ENCODE measurements at places on chromosomes 16 and 17.

DNA sequence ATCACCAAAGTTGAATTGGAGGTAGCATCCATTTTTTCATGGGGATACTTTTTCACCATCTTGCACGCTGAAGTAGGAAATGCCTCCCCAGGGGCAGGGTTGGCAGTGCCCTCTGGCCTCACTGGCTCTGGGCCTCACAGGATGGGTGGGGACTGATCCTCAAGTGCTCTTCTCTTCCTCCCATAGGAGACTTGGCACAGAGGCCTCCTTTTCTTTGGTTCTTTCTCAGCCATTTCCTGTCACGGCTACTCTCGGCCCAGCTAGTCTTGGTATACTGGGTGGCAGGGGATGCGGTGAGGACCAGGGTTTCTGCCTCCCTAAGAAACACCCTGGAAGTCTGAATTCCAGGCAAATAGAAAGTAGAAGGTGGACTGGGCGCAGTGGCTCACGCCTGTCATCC lies 58.2 kb downstream of the PECAM1 start:
- no peak for DNase-seq

DNA sequence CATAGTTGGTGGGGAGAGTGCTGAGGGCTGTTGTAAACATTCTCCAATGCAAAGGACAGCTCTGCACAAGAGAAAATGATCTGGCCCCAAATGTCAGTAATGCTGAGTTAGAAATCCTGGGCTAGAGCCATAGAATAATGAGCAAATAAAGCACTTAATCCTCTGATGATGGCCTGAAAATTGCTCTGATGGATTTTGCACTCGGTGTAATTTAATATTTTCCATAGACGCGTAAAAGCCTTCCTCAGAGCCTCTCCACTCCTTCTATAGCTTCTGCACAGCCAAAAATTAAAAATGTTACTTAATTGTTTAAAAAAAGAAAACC lies 23.7 kb downstream of the FAM20A start:
- DNase-seq: no peak

DNA sequence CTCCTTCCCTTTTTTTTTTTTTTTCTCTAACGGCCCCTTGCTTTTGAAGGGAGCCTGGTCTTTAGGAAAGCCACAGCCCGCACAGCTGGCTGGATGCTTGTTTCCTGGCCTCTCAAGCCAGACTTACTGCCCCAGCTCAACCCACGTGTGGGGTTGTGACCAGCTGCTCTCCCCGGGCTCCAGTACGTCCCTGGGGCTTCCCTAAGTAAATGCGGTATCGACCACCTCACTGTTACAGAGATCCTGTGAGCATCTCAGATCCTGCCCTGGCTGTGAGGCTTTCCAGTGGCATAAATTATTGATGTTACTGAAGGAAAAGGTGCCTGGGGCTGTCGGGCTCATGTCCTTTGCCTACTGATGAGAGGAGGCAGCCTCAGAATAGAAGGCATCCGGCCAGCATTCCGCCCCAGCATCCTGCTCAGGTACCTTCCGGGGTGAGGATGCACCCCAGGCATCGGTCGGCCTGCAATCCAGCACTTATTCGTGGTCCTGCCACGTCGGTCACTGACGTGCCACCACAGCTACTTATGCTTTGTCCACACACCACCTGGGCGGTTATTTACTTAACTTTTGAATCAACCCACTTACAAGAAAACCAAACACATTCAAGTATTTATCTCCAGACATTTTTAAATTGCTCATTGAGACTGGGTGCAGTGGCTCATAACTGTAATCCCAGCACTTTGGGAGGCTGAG lies 9.6 kb downstream of the GPRC5B start:
- DNase-seq: no peak

- DNase-seq: no peak
Observed at GRCh38 chr16:12293017-12293618, 316.6 kb downstream of the SNX29 start.

- DNase-seq: no peak
Observed at GRCh38 chr16:80366023-80366422, 174.8 kb upstream of the DYNLRB2 start.

GRCh38 chr16:2033057-2033908 lies 6.6 kb downstream of the NHERF2 start:
- DNase-seq: no peak

- DNase-seq: peak; percentile 30
Observed at GRCh38 chr17:18961634-18962493, 9.9 kb downstream of the SLC5A10 start.

DNA sequence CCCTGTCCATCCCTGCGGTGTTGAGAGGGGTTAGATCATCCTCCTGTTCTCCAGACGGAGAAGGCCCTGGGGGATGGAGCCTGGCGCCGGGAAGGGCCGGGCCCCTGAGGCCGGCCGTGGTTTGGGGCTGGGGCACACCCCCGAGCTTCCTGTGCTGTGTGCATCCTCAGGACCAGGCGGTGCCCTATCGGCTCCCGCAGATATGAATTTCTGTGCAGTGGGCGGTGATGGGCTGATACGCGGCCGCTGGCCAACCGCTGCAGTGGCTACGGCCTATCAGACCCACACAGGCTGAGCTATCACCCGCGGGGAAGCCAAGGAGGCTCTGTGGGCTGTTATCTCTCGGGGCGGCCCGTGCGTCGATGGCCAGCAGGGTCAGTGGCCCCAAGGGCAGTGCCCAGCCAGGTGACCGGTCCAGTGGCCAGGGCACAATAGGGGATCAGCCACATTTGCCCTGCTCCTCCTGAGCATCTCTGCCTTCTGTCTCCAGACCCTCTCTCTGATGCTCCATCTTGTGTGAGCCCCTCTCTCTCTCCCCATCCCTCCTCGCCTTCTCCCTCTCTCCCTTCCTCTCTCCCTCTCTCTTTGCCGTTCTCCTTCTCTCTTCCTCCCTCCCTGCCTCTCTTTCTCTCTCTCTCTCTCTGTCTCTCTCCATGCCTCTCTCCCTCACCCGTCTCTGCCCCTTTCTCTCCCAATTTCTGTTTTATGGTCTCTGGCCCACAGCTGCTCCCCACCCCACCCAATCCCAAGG lies 38.7 kb downstream of the ZFPM1 start:
- no peak for DNase-seq

DNA sequence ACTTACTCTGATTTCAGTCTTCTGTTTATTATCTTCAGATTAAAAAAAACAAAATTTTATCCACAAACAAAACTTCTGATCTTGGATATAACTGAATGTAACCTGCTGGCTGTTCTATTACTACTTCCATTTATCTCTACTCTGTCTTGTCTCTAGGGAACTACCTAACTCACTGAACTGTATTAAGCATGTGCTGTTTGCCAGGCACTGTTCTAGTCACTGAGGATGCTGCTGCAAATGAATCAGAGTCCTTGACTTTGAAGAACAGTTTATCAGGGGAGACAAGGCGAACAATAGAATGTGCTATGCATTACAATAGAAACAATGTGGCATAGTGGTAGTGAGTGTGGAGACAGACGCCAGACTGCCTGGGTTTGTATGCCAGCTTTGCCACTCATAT lies 2.3 kb upstream of the ANKRD40 start:
- no peak for DNase-seq

DNA sequence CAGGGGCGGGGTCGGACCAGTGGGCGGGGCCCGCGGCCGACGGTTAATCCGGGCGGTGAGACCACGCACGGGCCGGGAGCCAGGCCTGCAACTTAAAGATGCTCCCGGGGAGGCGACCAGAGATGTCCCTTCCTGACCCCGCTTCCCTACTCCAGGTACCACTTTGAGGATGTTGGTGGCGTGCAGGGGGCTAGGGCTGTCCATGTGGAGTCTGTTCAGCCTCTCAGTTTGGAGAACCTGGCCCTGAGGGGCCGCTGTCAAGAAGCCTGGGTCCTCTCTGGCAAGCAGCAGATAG lies 580 bp downstream of the RANGRF start:
- DNase-seq: no peak

GRCh38 chr16:52265446-52265861 lies 281.5 kb downstream of the TOX3 start:
- no peak for DNase-seq

DNA sequence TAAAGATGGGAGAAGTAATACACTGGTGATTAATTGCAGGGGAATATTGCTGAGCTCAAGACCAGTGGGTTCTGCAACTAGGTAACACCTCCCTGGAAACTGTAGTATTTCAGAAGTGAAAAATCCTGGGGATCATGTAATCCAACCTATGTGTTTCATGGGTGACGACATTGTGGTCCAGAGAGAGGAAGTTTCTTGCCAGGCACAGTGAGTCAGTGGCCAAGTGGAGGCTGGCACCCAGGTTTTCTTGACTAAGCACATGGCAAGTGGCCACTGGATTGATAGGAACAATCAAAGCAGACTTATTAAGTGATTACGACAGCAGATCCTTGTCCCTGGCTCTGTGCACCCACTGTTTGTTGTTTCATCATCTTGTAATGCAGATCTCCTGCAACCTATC lies 14.6 kb upstream of the CIITA start:
- DNase-seq: no peak

- DNase-seq: no peak
Observed at GRCh38 chr17:8436844-8437171, 1.1 kb downstream of the NDEL1 start.

DNA sequence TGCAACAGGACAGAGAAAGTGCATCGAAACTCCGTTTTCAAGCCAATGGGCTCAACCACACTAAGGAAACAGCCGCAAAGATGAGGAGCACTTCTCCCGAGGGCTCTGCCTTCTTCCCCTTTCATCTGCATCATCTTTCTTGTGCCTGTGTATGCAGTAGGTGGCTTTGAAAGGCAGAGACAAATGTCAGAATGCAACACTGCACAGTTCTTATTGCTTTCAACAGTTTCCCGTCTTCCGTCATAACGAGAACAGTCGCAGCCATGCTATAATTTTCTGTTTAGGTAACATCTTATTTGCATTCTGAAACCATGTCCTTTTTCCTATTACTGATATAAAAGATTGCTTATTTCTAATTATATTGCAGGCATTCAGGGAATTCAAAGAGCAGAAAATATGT lies 205.2 kb downstream of the SLC39A11 start:
- DNase-seq: no peak

DNA sequence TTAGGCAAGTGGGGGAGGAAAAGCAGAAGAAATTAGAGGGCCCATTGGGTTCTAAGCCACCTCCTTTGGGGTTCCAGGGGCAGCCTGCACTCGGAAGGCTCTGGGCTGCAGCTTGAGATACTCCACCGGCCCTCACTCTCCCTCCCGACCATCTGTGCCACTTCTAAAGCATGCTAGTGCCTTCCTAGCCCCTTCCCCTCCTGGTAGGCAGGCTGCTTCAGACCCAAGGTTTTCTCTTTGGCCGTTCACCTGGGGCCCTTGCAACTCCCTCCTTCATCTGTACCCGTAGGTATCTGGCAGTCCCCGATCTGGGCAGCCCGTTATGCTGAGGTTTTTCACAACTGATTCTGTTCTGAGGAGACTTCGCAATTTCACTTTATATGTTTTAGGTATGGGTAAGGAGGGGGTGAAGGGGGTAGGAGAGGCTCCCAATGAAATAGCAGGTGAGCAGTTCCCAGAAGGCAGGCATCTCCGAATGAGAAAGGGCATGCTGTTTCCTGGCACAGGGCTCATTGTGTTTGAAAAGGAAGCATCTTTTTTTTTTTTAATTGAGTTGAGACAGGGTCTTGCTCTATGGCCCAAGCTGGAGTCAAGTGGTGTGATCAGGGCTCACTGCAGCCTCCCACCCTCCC lies 98.7 kb downstream of the RAB11FIP4 start:
- no peak for DNase-seq

GRCh38 chr16:87681981-87682570 lies 79.8 kb downstream of the JPH3 start:
- DNase-seq: peak; percentile 35

GRCh38 chr17:72699545-72699944 lies 392.9 kb downstream of the SLC39A11 start:
- DNase-seq: no peak

DNA sequence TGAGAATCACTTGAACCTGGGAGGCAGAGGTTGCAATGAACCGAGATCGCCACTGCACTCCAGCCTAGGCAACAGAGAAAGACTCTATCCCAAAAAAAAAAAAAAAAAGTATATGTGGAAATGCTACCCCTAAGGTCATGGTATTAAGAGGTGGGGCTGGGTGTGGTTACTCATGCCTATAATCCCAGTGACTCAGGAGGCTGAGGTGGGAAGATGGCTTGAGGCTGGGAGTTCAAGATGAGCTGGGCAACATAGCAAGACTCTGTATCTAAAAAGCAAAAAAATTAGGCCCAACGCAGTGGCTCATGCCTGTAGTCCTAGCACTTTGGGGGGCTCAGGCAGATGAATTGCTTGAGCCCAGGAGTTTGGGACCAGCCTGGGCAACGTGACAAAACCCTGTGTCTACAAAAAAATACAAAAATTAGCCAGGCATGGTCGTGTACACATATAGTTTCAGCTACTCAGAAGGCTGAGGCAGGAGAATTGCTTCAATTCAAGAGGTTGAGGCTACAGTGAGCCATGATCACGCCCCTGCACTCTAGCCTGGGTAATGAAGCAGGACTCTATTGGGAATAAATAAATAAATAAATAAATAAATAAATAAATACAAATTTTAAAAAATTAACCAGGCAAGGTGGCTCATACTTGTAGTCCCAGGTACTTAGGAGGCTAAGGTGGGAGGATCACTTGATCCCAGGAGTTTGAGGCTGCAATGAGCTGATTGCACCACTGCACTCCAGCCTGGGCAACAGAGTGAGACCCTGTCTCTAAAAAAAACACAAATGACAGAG lies 32.3 kb upstream of the NUFIP2 start:
- DNase-seq: no peak

- DNase-seq: no peak
Observed at GRCh38 chr16:27430923-27431484, 29.0 kb downstream of the IL21R start.

DNA sequence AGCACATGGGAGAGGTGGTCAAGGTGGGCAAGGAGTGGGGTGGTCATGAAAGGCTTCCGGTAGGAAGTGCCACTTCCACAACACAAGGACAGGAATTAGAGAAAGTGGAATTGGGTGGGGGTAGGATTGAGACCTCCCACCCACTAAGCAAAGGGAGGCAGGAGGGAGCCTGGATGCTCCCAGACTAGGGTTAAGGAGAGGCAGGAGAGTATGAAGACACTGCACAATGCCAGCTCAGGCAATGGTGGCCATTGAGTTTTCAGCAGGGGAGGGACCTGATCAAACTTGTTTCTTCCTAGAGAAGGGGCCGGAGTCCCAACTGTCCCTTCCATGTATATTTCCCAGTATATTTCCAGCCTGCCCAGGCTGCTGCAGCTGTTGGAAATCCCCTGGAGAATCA lies 3.1 kb upstream of the RAB11FIP4 start:
- DNase-seq: no peak

DNA sequence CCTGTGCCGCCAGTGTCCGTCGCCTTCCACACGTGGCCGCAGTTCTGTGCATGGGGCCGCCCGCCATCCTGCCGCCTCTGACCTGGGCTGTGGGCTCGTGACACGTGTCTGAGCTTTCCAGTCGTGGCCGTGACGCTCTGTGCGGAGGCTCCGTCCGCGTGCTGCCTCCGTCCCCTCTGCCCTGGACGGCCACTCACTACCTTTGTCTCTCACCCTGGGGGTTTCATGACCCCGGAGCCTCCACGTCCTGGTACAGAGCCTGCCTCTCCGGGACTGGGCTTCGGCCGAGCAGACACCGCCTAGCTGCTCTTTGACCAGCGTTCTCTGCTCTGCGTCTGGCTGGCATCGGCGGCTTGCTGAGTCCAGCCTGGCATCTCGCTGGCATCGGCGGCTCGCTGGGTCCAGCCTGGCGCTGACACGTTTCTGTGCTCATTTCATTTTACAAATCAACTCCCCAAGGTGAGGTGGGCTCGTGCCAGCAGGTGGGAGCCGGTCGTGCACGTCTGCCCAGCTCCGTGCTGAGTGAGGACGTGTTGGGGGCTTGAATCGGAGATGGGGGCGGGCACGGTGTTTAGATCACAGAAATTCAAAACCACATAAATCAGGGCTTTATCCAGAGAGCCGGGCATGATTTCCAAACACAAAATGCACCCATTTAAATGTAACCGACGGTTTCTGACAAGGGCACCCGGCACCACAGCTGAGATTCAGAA lies 44.3 kb upstream of the GNG13 start:
- no peak for DNase-seq

GRCh38 chr17:64158406-64158805 lies 28.5 kb upstream of the ERN1 start:
- no peak for DNase-seq

Data from stimulated activated CD4-positive, alpha-beta T cell treated with anti-CD3 and anti-CD28 coated beads, Interleukin-1b, Interleukin-23, amount 100 ng/mL, for 48 hours (primary cell).